Stimulated activated CD4-positive, alpha-beta T cell treated with anti-CD3 and anti-CD28 coated beads, Interleukin-1b, Interleukin-23, amount 100 ng/mL, for 24 hours (primary cell): ENCODE measurements at places on chromosomes 5 and 9.
A peak's percentile ranks its signal among the peaks of the same experiment; 100 is the strongest.

DNA sequence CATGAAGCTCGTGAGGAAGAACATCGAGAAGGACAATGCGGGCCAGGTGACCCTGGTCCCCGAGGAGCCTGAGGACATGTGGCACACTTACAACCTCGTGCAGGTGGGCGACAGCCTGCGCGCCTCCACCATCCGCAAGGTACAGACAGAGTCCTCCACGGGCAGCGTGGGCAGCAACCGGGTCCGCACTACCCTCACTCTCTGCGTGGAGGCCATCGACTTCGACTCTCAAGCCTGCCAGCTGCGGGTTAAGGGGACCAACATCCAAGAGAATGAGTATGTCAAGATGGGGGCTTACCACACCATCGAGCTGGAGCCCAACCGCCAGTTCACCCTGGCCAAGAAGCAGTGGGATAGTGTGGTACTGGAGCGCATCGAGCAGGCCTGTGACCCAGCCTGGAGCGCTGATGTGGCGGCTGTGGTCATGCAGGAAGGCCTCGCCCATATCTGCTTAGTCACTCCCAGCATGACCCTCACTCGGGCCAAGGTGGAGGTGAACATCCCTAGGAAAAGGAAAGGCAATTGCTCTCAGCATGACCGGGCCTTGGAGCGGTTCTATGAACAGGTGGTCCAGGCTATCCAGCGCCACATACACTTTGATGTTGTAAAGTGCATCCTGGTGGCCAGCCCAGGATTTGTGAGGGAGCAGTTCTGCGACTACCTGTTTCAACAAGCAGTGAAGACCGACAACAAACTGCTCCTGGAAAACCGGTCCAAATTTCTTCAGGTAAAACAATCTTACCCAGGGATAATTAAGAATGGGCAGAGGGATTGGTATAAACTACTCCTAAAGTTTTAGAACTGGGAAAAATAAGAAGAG lies 12.9 kb downstream of the ITGA1 start:
- DNase-seq, result peak; percentile 28

- DNase-seq, result no peak
Measured at GRCh38 chr9:136284951-136285350, 18.9 kb downstream of the CCDC187 start.

GRCh38 chr5:6772886-6773285 lies 59.7 kb downstream of the TENT4A start:
- no peak for DNase-seq

GRCh38 chr9:4145482-4145881 lies 154.4 kb downstream of the GLIS3 start:
- DNase-seq, result no peak

DNA sequence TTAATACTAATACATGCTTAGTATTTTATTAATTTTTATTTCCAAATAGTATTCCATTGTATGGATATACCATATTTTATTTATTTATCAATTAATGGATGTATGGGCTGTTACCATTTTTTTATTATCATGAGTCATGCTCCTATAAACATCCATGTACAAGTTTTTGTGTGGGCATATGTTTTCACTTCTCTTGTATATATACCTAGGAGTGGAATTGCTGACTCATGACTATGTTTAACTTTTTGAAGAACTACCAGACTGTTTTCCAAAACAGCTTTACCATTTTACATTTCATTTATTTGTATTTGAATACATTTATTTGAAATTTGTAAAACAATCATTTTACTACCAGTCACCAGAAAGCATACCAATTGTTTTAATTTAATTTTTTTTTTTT lies 14.1 kb upstream of the LRRC19 start:
- DNase-seq, result no peak

GRCh38 chr5:59562756-59563389 lies 330.7 kb downstream of the PDE4D start:
- no peak for DNase-seq

DNA sequence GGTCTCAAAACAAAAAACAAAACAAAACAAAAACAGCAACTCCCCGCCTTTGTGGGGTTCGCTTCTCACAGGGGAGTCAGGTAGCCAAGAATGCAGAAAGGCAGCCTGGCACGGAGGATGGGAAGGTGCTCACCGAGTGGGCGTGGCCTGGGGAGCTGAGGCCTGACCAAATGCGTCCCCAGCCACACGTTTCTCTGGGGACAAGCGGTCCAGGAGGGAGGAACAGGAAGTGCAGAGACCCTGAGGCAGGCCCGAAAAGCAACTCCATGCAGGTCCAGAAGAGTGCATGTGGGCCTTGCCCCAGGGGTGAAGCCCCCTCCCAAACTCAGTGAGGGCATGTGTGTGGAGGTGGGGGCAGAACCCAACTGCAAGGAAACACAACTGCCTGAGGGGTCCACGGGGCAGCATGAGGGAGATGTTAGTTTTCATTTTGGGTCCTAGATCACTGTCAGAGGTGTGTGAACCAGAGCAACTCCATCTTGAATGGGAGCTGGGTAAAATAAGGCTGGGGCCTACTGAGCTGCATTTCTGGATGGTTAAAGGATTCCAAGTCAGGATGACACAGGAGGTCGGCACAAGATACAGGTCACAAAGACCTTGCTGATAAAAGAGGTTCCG lies 2.6 kb upstream of the UAP1L1 start:
- DNase-seq, result no peak

GRCh38 chr5:177510567-177511053 lies 984 bp upstream of the DOK3 start:
- DNase-seq, result no peak

DNA sequence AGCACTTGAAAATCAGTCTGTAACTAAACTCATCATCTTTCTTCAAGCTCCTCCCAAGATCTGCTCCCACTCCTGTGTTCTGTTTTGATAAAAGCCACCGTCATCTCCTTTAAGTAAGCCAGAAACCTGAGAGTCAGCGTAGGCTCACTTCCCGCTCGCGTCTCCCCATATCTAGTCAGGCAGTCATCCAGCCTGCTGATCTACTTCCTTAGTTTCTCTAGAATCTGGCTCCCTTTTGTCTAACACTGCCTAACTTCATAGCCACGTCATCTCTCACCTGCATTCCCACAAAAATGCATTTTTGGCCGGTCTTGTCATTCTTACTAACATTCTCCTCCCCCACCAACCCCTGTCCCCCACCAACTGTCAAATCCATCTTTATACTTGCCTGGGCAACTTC lies 3.0 kb upstream of the TJP2 start:
- DNase-seq, result no peak

DNA sequence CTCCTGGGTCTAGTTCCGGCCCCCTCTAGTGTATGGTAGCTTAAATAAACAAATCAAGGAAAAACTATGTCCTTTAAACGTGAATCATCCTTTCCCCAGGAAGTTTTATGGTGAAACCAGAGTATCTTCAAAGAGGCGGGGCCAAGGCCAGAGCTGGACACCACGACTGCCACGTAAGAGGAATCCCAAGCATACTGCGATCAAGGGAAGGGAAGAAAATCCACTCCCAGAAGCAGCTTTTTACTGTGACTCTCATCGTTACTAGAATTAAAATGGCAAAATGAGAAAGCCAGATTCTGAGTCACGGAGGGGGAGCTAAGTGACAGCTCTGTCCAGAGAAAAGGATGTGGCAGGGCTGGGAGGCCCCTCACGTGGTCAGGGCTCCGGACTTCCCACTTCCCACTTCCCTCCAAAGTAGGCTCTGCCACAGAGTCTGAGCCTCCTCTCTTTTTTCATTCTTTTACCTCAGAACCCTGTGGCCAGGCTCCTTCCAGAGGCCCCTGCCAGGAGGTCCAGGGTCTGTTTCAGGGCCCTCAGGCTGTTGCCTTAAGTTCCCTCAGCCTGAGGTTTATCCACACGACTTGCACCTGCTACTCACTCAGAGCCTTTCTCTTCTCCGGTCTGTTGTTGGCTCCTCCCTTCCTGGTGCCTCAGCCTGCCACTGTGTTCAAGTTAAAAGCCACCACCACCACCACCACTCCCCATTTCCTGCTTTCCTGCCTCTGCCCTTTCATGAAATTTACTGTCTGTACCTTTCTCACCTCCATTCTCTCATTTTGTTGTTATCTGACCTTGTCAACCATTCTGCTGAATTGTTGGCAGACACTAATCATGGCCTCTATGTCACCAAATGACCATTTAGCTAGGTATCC lies 1.4 kb upstream of the GLRX start:
- DNase-seq, result no peak

DNA sequence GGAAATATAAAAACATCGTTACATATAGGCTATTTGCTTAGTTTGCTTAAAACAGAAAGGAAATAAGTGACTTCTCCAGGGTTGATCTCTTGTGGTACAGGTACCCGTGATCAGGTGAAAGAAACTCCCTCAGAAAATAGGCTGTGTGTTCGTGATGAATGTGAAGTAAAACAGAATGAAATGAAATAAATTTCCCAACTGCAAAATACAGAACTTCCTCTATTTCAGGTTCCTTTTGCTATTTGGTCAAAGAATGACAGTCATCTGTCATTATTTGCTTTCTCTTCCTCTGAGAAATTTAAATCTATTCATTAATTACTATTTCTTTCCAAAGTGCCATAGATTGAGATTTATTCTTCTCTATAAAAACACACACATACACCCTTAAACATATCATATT lies 408.1 kb downstream of the FAM170A start:
- no peak for DNase-seq

DNA sequence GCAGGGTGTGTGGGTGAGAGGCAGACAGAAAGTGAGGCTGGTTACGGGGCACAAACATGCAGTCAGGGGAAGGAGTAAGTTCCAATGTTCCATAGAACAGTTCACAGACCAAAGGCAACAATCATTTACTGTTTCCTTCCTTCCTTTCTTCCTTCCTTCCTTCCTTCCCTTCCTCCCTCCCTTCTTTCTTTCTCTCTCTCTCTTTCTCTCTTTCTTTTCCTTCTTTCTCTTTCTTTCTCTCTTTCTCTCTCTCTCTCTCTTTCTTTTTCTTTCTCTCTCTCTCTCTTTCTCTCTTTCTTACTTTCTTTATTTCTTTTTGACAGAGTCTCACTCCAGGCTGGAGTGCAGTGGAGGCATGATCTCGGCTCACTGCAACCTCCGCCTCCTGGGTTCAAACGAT lies 125.8 kb upstream of the LPCAT1 start:
- no peak for DNase-seq

DNA sequence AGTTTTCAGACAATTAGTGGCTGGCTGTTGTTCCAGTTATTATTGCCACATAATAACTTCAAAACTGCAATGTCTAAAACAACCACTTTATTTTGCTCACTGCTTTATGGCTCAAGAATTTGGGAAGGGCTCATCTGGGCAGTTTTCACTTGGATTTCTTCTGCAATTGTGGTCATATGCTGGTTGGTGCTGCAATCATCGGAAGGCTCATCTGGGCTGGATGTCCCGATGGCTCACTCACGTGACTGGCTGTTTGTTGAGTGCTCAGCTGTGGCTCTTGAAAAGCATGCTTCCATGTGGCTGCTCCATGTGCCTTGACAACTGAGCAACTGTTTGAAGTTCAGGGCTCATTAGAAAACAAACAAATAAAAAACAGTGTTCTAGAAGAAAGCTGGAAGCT lies 1032.5 kb downstream of the DTWD2 start:
- no peak for DNase-seq

DNA sequence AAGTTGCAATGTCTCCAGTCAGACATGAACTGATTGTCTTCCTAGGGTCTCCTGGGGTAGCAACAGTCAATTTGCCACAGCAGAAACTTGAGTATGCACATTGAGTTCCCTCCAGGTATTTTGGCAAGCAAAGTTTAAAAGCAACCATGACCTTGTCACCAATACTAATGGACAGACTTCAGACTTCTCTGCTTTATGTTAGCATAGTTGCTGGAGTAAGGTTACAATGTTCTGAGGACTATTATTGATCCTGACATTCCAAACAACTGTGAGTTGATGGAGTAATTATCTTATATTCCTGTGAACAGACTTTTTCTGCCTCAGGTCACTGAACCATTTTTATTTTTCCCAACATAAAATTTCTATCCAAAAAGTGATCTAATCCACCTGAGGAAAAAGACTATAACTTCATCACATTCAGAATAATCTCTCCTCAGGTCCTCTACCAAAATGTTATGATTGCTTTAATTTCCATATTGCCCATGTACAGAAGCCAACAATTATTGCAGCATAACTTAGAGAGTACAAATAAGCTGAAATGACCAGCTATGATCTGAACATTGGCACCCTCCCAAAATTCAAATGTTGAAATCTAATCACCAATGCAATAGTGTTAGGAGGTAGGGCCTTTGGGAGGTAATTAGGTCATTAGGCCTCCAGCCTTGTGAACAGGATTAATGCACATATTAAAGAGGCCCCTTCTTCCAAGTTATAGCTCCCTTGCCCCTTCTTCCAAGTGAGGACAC lies 228.3 kb downstream of the PDE4D start:
- no peak for DNase-seq

- DNase-seq, result no peak
Measured at GRCh38 chr9:98600631-98601030, 108.1 kb downstream of the GABBR2 start.

GRCh38 chr5:16169550-16169949 lies 10.0 kb downstream of the MARCHF11 start:
- DNase-seq, result no peak

- no peak for DNase-seq
Measured at GRCh38 chr5:74054641-74055421, 428.8 kb downstream of the ARHGEF28 start.

- no peak for DNase-seq
Measured at GRCh38 chr9:82996941-82997340, 66.0 kb downstream of the RASEF start.

GRCh38 chr5:180301253-180301652 lies 9.4 kb upstream of the MAPK9 start:
- no peak for DNase-seq

DNA sequence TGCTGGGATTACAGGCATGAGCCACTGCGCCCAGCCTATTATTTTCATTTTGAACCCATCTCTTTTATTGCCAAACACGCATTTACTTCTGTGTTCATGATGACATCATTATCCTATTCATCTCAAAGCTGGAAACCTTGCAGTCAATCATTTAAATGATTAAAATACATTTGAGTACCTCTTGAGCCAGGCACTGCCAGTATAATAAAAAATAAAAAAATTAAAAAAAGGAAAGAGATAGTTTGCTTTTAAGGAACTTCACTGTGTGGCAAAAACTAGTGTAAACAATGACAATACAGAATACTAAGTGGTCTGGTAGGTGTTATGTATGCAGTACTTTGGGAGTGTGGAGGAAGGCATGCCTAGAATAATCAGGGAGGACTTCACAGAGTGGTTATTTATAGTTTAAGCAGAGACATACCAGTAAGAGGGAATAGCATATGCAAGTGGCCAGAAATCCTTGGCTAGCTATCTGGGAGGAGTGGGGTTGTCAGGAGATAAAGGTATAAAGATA lies 8.6 kb downstream of the NSD1 start:
- DNase-seq, result no peak

DNA sequence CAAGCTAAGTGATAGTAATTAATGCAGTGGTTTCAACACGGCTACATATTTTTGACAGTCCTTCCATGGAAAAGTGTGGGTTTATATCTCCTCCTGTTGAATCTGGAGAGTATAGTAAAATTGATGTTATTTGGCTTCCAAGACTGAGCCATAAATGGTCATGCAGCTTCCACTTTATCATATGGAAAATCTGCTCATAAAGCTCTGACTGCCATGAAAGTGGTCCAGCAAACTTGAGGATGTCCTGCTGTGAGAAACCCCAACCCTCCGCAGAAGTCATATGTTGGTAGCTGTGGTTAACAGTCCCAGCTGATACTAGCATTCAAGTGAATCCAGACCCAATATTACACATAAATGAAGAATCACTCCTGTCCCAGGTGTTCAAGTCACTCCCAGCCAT lies 378.3 kb downstream of the KCTD16 start:
- DNase-seq, result no peak

GRCh38 chr5:173065155-173065554 lies 9.0 kb downstream of the CREBRF start:
- no peak for DNase-seq

- no peak for DNase-seq
Measured at GRCh38 chr5:72790186-72790585, 26.3 kb upstream of the TNPO1 start.
